DMS79 treated with DMSO at 0.1 percent for 48 hours (cell line): ENCODE measurements at places on chromosomes 7 and 10.

GRCh38 chr10:112345743-112346142 lies 28.2 kb upstream of the ACSL5 start:
- no peak for DNase-seq

DNA sequence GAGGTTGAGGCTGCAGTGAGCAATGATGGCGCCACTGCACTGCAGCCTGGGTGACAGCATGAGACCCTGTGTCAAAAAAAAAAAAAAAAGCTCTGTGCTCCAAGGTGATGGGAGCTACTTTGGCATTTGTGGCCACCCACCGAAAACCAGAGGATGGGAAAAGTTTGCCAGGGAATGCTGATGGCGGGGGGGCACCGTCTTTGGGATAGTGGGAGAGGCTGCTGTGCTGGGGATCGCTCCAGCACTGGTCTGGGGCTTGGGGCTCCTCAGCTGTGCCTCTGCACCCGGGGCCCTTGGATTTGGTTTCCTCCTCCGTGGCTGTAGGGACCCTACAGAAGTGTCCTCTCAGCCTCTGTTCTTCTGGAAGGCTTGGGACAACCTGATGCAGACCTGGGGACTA lies 11.7 kb upstream of the RAMP3 start:
- no peak for DNase-seq

DNA sequence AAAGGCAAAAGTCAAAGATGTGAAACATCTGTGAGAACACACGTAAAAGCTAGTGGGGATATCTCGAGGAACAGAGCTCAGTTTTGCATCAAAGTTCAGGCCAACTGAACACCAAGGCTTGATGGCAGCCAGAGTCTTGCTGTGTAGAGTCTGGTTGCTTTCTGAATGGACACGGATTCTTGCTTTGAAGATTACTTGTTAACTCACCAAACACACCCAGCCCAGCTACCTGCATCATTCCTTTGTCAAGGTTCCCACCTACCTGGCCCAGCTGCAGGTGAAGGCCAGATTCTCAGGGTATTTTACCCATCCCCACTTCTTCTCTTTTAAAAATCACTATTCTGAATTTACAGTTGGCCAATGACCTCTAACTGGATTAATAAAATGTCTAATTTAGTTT lies 174.4 kb upstream of the PHYHIPL start:
- DNase-seq, result no peak

GRCh38 chr10:34916314-34916713 lies 101.2 kb upstream of the PARD3 start:
- DNase-seq, result no peak

DNA sequence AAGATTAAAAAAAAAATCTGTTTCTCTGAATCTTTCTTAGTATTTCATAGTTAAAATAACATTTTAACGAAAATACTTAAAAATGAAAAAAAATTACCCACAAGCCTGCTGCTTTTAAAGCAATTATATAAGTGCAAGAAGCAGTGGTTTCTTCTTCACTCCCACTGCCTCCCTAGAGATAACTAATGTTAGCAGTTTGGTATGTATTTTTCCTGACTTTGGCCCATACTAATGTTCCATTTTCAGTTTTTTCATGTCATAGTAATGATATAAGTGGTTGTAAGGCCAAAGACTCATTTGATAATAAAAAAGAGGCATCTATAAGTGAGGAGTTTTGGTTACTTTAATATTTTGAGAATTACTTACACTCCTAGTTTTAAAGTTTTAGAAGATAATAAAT lies 24.3 kb upstream of the LAMB1 start:
- DNase-seq, result no peak

GRCh38 chr10:32893434-32893833 lies 64.6 kb downstream of the ITGB1 start:
- no peak for DNase-seq

GRCh38 chr10:102775935-102776669 lies 32.4 kb downstream of the WBP1L start:
- no peak for DNase-seq

DNA sequence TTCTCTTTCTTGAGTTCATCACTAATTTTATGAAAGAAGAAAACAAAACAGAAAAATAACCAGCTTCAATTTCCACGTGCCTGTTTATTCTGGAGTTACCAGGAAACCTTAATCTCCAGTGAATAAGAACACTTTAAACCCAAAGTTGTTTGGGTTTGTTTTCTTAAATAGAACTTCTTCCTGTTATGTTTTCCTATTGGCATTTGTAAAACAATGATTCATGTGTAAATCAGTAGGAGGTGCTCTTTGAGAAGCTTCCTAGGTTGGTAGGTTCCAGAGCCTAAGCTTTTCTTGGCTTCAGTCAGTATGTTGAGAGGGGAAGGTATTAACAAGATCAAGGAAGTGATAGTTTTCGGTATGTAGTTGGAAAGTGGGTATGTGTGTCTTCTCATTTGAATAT lies 119.0 kb downstream of the BICC1 start:
- no peak for DNase-seq

DNA sequence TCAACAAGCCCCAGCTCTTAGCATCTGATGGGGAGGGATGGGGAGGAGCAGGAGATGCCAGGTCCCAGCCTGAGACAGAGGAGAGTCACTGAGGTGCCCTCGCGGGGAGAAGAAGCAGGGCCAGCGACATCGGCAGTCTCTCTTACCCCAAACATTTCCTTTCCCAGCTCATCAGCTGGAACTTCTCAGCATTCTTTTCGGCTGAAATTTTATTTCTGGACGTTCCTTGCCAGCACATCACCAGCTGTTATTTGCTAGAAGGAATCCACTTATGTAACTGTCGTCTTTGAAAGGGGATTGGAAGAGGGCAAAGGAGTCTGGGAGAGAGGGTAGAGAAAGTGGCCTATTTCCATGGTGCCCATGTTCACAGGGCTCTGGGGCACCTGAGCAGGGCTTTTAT lies 101.0 kb upstream of the SHH start:
- DNase-seq, result no peak

GRCh38 chr7:148083448-148083847 lies 507.1 kb upstream of the C7orf33 start:
- no peak for DNase-seq

- no peak for DNase-seq
These were observed 70.2 kb upstream of the ADAM12 start for GRCh38 chr10:126458466-126458865.

- DNase-seq, result no peak
These were observed 92.8 kb upstream of the KCND2 start for GRCh38 chr7:120180221-120180620.

- DNase-seq, result no peak
These were observed 166.9 kb downstream of the PAXIP1 start for GRCh38 chr7:154836021-154836448.

- DNase-seq, result no peak
These were observed 4.1 kb downstream of the FHIP2A start for GRCh38 chr10:114825513-114826253.

GRCh38 chr10:130300608-130301020 lies 164.4 kb downstream of the GLRX3 start:
- no peak for DNase-seq

DNA sequence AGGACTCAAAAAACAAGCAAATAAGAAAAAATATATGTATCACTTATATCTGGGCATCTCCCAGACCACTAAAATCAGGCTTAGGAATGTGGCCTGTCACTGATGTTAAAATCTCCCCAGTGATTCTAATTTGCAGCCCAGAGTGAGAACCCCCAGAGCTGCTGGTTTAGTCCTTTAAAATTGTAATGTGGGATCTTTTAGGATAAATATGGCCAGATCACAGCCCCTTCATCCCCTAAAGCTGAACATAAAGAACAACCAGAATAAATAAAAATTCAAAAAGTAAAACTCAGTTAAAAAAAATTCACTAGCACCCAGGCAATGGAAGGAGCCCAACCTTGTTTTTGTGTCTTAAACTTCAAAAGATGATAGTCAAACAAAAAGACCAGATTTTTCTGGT lies 46.4 kb upstream of the MTURN start:
- DNase-seq, result no peak

DNA sequence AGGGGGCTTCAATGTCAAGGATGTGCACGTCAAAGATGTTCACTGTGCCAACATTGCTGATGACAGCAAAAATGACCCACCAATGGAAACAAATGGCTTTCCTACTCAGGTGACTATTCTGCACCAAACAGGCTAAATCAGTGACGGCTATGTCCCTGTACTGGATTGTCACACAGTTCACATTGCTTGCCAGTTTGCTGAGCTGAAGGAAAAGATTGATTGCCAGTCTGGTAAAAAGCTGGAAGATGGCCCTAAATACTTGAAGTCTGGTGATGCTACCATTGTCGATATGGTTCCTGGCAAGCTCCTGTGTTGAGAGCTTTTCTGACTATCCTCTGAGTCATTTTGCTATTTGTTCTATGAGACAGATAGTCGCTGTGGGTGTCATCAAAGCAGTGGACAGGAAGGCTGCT lies 202.2 kb upstream of the ETV1 start:
- no peak for DNase-seq

- DNase-seq, result no peak
These were observed 11.6 kb downstream of the GRID1 start for GRCh38 chr10:86354761-86355540.

DNA sequence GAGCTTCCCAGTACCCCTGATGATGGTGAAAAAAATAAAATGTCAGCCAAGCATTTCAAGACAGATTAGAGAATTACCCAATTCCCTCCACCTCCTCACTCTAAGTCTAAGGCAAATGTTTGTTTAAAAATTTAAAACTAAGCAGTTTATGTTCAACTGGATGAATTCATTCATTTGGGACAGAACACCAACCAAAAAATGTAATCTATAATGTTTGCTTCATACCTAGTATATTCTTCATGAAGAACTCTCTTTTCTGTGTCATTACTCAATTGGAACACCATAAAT lies 325.7 kb upstream of the BMPER start:
- no peak for DNase-seq

- peak; percentile 19 for DNase-seq
These were observed 39.9 kb upstream of the AGK start for GRCh38 chr7:141511316-141511675.

- DNase-seq, result no peak
These were observed 3.8 kb downstream of the SPRN start for GRCh38 chr10:133420579-133420978.

GRCh38 chr7:32559480-32559879 lies 64.2 kb downstream of the AVL9 start:
- no peak for DNase-seq

DNA sequence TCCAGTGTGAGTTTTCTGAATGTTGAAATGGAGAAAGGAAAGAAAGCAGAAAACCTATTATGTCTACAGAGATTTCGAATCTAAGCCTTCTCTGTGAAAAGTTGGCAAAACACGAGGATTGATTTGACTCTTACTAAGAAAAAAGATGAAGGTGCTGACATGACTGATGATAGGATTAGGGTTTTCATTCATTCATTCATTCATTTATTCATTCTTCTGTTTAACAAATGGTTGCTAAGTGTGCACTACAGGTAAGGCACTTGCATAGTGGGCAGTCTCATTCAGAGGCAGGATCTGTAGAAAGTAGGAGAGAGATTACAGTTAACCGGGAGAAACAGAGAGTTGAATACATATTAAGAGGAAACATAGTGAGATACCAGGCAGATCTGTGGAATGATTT lies 137.1 kb downstream of the ZNF365 start:
- no peak for DNase-seq

DNA sequence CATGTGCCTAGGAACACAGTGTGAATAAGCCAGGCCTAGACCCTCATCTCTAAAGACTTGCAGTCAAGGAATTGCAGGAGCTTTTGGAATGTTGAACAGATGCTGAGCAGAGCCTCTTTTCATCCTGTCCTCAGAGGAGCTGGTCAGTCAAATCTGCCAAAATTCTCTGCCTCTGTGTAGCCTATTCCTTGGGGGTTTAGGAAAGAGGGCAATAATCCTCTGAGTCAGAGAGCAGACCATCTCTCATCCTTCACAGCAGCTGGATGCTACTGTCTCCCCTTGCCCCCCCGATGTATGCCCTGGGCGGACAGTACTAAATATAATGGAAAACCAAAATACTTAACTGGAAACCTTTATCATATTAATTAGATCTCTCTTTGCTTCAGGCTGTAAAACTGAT lies 52.6 kb downstream of the BICC1 start:
- DNase-seq, result no peak

DNA sequence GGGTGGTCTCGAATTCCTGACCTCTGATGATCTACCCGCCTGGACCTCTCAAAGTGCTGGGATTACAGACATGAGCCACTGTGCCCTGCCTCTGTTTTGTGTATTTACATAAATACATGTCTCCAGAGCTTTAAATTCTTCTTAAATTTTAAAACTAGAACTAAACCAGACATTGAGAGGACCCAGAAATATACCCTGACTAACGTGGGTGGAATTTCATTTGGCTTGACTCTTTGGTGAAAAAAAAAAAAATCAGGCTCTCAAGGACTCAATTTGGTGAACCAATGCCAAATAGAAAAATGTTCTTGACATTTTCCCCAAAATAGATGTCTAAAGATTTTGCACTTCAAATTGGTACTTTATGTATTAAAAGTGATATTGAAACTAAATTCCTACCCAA lies 16.6 kb upstream of the FAS start:
- no peak for DNase-seq

DNA sequence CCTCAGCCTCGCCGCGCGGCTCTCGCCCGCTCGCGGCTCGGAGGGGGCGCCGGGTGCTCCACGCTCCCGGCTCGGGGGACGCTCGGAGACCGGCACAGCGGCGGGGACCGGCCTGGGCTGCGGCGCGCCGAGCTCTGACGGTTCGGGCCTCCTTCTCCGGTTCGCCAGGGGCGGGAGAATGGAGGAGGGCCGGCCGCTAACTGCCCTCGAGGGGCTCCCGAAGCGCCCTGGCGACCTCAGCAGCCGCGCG lies 232 bp upstream of the GRID1 start:
- no peak for DNase-seq

- peak; percentile 67 for DNase-seq
These were observed at the start of gene CHN2 for GRCh38 chr7:29194594-29195427. CHN2 (plus strand) TSS chr7:29194775.

- DNase-seq, result no peak
These were observed 149.2 kb downstream of the TRIL start for GRCh38 chr7:28808796-28809533.

- DNase-seq, result no peak
These were observed 52.8 kb downstream of the LSMEM1 start for GRCh38 chr7:112533591-112533990.

DNA sequence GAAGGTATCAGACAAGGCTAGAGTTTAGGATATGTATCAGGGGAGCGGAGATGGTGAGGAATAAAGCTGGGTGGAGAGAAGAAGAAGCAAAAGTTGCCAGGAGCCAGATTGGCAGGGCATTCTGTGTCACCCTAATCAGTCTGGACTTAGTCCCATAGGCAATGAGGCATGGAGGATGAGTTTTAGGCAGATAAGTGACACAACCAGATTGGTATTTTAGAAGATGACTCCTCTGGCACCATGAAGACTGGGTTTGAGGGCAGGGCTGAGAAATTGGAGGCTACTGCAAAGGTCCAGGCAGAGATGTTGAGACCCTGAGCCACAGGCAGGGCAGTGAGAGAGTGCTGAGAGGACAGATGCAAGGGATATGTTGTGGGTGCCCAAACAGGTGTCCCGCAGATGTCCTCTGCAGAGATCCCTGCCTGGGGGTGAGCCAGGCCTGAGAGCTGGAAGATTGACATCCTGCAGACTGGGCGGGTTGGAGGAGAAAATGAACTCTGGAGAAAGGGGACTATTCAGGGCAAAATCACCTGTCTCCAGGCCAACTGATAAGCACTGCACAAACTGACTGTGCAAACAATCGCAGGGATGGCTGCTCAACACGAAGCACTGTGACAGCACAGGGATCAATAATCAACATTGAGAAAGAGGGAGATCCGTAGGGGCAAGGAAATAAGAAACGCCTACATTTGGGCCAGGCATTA lies 11.9 kb upstream of the HABP2 start:
- no peak for DNase-seq

- no peak for DNase-seq
These were observed 823.8 kb downstream of the PCDH15 start for GRCh38 chr10:53977267-53977666.
